ENCODE measurements at places on chromosomes 16 and 17.

DNA sequence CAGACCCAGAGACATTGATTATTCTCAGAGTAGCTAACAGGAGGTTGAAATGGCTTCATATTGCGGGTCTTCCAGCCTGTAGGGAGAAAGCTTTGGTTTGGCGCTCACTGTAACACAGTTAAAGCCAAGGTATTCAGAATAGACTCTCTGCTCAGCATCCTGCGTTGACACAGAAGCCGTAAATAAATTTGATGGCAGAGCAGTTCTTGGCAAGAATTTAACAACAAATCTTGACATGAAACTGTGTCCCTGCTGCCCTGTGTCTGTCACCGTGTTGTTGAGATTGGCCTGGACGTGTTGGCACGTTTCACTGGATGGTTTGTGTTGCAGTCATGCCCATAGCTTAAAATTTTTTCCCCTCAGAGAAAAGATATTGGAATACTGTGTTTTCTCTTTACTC is 359.6 kb downstream of the SNX29 start:
- DNase-seq = no peak

DNA sequence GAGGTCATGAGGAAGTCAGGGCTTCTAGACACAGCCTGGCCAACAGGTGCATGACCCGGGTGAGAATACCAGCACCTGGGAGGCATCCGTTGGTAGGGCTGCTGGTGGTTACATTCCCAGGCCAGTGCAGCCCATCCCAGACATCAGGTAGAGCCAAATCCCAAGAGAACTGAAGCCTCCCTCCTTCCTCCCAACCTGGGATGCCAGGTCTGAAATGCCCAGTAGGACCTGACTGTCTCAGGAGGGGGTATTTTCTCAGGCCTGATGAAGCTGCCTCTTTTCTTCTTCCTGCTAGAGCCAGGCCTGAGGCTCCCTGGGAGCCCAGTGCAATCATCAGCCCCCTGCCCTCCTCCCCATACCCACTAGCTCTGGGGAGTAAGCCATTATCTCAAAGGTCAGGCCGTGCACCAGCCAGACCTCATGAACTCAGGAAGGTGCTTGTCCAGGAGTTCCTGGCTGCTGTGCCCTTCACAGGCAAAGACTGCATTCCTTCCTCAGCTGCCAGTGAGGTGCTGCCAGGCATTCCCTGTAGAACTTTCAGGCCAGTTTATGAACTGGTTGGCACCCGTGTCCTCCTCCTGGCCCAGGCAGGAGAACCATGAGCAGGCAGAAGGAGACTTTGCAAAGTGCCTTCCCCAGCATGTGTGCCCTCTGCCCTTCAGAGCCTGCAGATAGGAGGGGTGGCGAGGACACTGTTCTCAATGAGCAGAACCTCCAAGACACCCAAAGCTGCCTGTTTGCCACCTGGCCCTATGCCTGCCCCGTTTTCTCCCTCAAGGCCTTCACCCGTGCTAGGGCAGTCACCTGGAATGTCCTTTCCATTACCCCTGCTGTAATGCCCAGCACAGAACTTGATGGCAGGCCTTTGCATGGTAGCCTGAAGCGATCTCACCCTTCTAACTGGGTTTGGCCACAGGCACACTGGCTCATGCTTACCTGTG is 7.6 kb downstream of the TBX2 start:
- peak; percentile 70 for DNase-seq

DNA sequence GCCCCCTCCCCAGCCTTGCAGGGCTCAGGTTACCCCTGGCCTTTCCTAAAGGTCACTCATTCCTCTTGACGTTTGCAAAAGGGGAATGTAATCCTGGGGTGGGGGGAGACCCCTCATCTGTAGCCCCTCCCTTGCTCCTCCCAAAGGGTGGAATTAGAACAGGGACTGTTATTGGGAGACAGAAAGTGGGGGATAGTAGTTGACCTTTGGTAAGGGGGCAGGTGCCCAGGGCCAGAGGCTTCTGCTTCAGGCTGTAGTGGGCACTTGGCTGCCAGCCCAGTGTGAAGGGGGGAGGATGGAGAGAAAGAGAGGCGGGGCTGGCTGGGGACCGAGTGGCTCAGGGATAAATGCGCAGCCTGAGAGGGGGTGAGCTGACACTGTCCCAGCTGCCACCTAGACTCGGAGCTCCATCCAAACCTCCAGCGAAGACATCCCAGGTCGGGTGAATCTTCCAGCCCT is at the start of gene ENO3:
ENO3 (plus strand) TSS at position 374 of the 459 bp plus-strand sequence. CDS start 711 bp downstream, outside the sequence.
- peak; percentile 58 for DNase-seq

DNA sequence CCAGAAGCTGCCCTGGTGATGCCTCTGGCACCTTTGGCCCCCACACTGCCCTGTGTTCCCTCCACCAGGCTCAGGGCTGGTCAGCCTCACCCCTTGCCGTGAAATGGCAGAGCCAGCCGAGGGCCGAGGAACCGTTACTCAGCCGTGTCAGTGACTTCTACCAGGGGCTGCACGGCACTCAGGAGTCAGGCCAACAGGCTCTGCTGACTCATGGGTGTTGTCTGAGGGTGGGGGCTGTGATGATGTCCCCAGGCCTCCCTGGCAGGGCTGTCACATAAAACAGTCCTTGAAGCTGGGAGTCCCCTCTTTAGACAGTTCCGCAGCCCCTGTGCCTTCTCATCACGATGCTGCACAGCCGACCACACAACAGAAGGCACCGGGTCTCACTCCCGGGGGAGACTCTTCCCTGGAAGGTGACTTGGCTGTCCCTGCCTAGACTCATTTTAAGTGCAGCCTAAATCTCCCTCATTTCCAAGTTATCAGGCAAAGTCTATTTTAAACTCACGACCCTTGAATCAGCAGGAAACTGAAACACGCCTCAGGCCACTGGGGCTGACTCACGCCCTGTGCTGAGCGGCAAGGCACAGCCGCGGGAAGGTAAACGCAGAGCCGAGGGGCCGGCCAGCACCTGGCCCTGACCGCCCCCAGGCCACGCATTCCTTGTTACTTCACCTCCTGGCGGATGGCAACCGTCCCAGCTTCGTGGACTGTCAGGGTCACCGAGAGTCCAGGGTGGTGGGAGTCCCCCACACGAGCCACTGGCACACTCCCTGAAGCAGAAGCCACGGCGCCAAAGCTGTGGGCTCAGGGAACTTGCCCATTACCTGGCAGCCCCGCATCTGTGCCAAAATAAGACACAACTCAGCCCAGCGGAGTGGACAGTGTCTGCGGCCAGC is 102.6 kb downstream of the ZNF778 start:
- peak; percentile 99 for DNase-seq

DNA sequence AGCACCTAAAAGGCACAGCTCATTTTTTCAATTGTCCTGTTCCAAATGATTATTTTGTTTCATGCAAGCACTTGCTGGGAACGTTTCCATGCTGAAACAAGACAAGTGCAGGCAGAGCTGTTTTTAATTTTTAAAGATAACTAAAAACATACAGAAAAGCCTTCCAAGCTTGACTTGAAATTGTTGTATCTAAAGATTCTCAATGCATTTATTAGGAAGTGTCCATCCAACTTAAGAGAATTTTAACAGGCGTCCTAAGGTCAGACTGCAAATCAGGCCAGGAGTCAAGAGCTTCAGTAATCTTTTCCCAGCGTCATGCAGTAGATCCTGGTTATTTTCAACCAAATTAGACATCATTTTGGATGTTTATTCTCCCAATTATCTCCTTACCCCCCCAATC is 702.8 kb downstream of the KCNJ2 start:
- DNase-seq = no peak

DNA sequence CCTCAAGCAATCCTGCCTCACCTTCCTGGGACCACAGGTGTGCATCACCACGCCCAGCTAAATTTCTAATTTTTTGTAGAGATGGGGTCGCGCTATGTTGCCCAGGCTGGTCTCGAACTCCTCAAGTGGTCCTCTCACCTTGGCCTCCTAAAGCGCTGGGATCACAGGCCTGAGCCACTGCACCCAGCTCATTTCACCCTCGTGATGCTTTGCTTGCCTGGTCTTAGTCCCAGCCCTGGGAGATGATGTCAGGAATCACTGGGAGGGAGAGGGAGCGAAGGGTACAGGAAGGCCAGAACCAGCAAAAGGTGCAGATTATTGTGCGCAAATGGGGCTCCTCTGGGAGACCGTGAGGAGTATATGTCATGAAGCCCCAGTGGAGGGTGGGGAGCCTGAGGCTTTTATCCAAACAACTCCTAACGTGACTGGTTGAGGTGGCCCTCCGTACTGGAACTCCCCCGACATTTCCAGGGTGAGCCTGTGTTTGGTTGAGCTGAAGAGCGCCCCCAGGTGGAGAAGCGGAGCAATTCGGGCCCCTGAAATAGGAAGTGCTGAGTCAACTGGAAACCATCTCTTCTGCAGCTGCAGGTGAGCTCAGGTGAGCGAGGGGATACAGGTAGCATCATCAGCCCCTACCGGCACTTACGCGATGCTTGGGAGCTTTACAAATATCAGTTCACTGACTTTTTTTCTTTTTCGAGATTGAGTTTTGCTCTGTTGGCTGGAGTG is 41.2 kb upstream of the HAPSTR1 start:
- DNase-seq = peak; percentile 4

Measured in osteoblast (primary cell).